ENCODE measurements at places on chromosomes 2 and 18. TPM values are rescaled to one million over a fixed set of nuclear protein-coding genes. Genes with fewer than 3 reads are reported as not detected.
A peak's percentile ranks its signal among the peaks of the same experiment; 100 is the strongest.

CRYBA2 gene
- not detected for total RNA-seq

TCF7L1 gene
- total RNA-seq = 0.26 TPM

ACMSD gene
- not detected for total RNA-seq

TBR1 gene
- total RNA-seq = not detected

MAB21L4 gene
- not detected for total RNA-seq

- no peak for DNase-seq
These were observed 38.4 kb upstream of the UBXN4 start for GRCh38 chr2:135703300-135703699.

DNA sequence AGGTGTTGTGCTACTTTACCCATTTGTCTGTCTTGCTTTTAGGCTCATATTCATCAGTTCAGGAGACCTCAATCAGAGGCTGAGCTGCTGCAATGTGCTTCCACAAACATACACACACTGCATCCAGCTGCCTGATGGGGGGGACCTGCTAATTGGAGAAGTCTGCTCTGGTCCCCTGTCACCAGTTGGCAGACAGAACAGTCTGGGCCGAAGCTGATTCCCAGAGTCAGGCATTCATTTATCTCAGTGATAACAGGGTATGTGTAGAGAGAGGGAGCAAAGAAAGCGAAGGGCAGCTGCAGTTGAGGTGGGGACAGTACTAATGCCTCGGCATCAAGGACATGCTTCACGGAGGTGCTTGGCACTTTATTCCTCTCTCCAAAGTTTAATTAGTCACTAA is 584.3 kb upstream of the PIK3C3 start:
- DNase-seq = no peak

GRCh38 chr2:200619279-200619678 is 33.5 kb downstream of the AOX1 start:
- DNase-seq = no peak

GRCh38 chr2:240565333-240566202 is 2.7 kb upstream of the RNPEPL1 start:
- DNase-seq = peak; percentile 64

GRCh38 chr2:79235135-79235534 is 75.6 kb upstream of the REG3A start:
- DNase-seq = no peak

DNA sequence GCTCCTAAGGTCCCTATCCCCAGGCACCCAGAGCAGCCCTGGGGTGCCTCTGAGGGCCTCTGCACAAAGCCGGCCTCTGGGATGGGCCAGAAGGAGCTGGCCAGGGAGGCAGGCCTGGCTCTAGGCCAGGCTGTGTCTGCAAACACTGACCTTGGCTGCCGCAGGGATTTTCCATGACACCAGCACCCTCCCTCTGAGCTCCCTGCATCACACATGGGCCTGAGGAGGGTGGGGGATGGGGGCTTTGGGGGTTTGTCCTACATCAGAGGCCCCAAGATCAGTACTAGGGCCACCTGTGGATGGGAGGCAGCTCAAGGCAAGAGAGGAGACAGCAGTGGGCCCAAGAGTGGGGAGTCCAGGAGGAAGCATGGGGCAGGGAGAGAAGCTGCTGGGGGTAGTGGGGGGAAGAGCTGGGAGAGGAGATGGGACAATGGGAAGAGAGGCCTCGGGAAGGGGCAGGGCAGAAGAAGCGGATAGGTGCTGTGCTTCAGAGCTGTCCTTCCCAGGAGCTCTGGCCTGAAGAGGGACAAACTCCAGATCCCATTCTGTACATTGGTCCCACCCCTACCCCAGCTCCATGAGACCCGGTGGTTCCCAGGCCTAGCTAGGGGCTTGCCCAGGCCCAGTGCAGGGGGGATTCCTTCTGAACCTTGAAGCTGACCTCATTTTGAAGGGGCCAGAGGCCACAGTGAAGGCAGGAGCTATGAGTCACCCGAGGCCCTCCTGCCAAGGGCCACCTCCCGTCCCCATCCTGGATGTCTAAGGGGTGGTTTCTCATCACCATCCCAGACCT is 28.0 kb downstream of the KCNK3 start:
- DNase-seq = peak; percentile 67

DNA sequence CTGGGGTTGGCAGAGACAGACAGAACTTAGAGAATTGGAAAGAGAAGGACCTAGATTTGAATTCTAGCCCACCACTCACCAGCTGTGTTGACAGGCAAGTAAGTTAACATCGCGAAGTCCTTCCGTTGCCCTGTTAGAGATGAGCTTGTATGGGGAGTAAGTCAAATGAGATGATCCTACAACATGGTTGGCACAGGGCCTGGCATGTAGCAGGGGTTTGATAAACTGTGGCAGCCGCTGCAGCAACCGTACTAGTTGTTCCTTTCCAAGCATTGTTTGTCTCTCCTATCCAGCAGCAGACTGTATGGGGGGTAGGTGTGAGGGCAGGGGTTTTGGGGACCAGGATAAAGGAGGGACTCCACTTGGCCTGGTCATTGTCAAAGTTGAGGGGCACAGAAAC is 16.0 kb downstream of the TET3 start:
- no peak for DNase-seq

- DNase-seq = no peak
These were observed 285.8 kb downstream of the NBAS start for GRCh38 chr2:15275346-15275745.

DNA sequence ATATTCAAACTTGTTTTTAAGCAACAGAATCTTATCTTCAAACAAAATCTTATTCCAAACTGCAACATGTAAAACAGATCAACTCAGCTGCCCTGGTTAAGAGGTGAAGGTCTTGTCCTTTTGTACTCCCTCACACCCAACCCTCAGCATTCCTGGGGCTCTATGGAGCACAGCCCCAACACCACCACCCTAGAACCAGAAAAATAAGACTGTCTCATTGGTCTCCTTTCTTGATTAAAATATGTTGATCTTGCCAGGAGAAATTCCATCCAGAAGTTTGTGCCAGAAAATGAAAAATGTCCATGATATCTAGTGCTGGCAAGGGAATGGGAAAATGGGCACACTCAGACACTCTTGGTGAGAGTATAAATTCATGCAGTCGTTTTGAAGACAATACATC is 62.1 kb upstream of the TMEM17 start:
- DNase-seq = no peak

DNA sequence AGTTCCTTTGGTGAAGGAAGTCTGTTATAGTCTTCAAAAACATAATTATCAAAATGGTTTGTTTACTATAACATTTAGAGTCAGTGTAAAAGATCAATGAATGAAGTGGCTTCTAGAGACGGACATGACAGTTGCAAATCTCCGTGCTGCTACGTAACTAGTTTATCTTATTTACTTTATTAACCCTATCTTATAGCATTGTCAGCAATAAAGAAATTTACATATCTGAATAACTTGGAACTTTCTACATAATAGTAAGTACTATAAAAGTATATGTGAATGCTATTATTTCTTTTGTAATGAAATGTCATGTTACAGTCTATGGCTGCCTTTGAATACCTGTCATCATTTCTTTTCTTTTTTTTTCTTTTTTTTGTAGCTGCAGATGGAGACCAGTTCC is 246.8 kb downstream of the PTH2R start:
- DNase-seq = no peak

Measured in uterus (tissue), 4 donors.